Caco-2 (cell line): ENCODE measurements at places on chromosomes 7 and 10.
A peak's percentile ranks its signal among the peaks of the same experiment; 100 is the strongest.

- DNase-seq, result no peak
Measured at GRCh38 chr7:93535616-93536015, 38.9 kb downstream of the CALCR start.

DNA sequence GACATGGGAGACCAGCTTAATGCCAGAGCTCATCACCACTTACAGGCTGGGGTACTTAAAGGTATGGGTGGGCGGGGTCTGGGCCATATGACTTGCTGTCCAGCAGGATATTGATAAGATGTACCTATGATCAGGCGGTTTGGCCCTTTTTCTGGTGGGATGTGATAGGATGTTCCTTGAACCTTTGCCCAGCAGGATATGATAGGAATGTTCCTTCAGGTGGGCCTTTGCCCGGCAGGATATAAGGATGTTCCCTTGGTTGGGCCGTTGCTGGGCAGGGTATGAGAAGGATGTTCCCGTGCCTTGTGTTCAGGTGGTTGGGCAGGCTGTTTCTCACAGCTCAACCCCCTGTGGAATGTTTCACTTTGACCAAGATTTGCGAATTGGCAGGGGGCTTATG is 187.2 kb upstream of the CXCL12 start:
- DNase-seq, result no peak

DNA sequence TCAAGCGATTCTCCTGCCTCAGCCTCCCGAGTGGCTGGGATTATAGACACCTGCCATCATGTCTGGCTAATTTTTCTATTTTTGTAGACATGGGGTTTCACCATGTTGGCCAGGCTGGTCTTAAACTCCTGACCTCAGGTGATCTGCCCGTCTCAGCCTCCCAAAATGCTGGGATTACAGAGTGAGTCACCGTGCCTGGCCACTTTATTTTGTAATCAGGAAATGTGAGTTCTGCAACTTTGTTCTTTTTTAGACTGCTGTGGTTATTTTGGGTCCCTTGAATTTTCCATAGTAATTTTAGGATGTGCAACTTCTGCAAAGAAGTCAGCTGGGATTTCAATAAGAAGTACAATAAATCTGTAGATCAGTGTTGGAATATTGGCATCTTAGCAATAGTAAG is 96.8 kb downstream of the CYTH3 start:
- no peak for DNase-seq

DNA sequence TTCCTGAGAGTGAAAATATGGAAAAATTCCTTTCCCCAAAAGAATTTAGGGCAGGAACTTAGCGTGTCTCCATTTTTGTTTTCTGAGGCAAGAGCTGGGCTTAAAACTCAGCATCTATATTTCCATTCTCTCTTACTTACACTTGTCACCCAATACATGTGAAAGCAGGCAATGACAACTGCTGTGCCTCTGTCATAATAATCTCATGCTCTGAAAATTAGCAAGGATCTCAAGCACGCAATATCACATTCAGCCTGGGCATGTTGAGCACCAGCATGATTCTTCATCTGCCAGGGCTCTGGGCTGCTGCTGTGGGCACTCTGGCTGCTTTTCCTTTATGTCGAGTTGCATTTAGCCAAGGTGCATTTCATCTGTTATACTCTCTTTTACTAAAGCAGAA is 255.5 kb downstream of the SNX10 start:
- no peak for DNase-seq

- no peak for DNase-seq
Measured at GRCh38 chr10:15545884-15546283, 173.8 kb downstream of the ITGA8 start.

- DNase-seq, result no peak
Measured at GRCh38 chr7:148173369-148173768, 417.2 kb upstream of the C7orf33 start.

GRCh38 chr10:76301950-76302349 is 870.5 kb downstream of the LRMDA start:
- DNase-seq, result peak; percentile 37

GRCh38 chr7:129110258-129110981 is 34.1 kb upstream of the TSPAN33 start:
- no peak for DNase-seq

GRCh38 chr7:138876326-138876725 is 78.3 kb upstream of the ATP6V0A4 start:
- DNase-seq, result no peak

GRCh38 chr10:61633665-61634064 is 29.1 kb upstream of the CABCOCO1 start:
- DNase-seq, result no peak

DNA sequence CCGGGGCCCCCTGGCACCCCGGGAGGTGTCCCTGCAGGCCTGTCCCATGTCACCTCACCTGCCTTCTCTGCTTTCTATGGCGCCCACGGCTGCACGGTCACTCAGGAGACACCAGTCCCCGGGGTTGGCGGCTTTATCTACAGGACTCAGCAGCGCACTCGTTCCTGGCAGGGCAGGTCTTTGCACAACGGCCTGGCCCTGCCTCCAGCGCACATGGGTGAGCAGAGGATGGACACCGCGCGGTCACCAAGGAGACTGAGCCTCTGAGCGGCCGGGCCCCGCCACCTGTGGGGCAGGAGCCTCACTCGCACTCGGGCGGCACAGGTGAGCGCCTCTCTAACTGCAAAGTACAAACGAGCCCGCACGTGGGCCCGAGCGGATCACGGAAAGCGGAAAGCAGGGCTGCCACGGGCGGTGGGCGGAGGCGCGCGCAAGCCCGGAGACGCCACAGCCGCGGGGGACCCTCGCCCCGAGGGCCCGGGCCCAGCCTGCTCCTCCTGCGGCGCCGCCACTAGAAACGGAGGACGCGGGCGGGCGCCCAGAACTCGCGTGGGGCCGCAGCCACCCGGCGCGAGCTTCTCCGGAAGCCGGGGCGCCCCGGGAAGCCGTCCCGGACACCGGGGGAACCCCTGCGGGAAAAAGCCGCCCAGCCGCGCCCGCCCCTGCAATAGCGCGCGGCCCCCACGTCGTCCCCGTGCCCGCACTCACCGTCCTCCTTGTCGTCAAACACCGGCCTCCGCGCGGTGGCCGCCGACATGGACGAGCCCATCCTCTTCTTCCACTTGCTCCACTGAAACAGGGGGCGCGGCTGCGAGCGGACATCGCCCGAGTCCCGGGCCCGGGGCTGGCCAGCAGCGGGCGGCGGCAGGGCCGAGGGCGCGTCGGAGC is 642 bp downstream of the STK32C start:
- DNase-seq, result peak; percentile 80

- DNase-seq, result no peak
Measured at GRCh38 chr7:83835424-83835823, 186.5 kb upstream of the SEMA3E start.

DNA sequence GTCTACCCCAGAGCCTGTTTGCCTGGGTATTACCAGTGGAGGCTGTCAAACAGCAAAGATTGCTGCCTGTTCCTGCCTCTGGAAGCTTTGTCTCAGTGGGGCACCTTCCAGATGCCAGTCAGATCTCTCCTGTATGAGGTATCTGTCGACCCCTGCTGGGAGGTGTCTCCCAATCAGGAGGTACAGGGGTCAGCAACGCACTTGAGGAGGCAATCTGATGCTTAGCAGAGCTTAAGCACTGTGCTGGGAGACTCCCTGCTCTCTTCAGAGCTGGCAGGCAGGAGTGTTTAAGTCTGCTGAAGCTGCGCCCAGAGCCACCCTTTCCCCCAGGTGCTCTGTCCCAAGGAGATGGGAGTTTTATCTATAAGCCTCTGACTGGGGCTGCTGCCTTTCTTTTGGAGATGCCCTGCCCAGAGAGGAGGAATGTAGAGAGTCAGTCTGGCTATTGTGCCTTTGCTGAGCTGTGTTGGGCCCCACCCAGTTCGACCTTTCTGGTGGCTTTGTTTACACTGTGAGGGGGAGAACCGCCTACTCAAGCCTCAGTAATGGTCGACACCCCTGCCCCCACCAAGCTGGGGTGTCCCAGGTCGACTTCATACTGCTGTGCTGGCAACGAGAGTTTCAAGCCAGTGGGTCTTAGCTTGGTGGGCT is 62.2 kb downstream of the PPP1R9A start:
- DNase-seq, result peak; percentile 33

DNA sequence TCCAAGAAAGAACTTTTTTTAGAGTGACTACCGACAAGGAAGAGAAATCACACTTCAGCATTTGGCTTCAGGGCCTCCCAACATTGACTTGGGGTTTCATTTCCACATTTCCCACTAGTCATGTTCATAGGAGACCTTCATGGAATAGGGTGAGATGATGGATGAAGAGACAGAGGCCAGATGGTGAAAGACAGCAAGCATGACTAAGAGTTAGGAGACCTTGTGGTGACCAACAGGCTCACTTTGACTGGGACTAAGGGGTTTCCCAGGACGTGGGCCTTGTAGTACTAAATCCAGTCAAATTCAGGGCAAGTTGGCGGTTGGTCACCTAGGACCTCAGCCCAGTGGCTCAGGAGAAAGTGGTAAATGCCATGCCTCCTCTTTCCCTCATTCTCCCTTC is 3.0 kb upstream of the GIMAP5 start:
- DNase-seq, result no peak

DNA sequence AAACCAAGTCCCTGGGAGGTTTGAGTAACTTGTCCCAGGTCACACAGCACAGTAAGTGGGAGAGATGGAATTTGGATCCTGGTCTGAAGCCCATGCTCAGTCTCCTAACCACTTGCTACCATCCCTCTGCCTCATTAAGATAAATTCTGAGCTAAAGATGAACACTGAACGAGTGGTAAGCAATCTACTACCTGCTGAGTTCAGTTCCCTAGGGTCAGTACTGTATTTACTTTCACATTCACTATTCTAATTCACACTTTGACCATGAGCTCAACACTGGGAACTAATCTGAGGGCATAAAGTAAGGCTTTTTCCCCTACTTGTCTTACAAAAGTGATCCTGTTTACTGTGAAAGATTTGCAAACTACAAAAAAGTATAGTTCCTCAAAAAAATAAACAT is 2.4 kb downstream of the UROS start:
- DNase-seq, result no peak

DNA sequence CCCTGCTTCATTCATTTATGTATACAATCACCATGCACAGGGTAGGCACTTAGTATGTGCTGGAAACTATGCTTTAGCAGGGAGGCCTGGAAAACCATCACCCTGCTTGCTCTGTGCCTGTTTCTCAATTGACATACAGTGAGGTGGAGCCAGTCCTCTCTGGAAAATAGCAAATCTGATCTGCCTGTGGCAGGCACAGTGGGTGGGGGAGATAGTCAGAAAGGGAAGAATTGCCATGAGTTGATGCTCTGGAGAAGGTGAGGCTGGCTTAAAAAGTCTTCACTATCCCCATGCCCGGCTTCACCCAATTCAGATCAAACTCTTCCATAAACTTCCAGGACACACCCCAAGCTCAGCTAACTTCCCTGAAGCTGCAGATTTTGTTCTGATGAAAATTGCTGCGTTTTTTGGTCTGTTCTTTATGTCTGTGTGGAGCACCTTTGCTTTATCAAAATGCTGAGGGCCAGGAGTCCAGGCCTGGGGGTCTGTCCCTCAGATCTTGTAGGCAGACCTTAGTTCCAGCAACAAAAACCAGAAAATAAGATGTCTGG is 84.8 kb downstream of the ANK3 start:
- DNase-seq, result no peak

- no peak for DNase-seq
Measured at GRCh38 chr7:74064696-74065095, 18.9 kb upstream of the LIMK1 start.

GRCh38 chr7:90250601-90251303 is 5.8 kb downstream of the CFAP69 start:
- DNase-seq, result no peak

DNA sequence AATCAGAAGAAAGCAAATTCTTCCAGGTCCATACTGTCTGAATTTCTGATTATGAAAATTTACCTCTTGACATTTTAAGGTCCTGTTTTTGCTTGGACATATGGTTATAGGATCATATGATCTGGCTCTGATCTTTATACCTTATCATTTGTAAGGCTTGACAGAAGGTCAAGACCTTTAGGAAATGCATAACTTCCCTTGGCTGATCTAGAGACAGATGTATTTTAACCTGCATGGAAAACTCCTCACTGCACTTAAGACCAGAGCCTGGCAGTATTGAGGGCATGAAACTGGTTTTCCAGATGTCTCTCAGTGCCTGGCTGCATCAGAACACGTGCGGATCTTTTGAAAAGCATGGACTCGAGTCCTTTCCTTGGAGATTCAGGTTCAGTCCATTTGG is 55.9 kb downstream of the TRRAP start:
- DNase-seq, result no peak

DNA sequence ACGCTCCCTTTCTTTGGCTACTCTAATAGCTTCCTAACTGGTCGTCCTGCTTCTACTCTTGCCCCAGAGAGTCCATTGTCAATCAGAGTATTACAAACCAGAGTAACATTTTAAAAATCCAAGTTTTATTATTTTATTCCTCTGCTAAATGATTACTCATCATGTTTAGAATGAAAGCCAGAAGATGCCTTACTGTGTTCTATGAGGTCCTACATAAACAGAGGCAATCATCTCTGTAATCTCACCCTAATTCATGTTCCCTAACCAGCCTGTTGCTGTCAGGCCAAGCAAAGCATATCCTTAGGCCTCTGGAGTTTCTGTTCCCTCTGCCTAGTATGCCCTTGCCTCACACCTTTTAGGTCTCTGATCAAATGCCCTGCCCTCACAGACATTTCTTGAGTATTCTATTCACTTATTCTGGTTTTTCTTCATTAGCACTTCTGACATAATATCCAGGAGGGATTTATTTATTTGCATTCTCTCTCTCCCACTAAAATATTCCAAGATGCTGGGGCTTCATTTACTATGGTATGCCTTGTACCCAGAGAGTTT is 497.5 kb downstream of the PHTF2 start:
- DNase-seq, result no peak

- DNase-seq, result peak; percentile 76
Measured at GRCh38 chr7:151110941-151111645, 24.8 kb downstream of the AGAP3 start.

- peak; percentile 36 for DNase-seq
Measured at GRCh38 chr7:42493436-42494198, 256.6 kb upstream of the GLI3 start.

DNA sequence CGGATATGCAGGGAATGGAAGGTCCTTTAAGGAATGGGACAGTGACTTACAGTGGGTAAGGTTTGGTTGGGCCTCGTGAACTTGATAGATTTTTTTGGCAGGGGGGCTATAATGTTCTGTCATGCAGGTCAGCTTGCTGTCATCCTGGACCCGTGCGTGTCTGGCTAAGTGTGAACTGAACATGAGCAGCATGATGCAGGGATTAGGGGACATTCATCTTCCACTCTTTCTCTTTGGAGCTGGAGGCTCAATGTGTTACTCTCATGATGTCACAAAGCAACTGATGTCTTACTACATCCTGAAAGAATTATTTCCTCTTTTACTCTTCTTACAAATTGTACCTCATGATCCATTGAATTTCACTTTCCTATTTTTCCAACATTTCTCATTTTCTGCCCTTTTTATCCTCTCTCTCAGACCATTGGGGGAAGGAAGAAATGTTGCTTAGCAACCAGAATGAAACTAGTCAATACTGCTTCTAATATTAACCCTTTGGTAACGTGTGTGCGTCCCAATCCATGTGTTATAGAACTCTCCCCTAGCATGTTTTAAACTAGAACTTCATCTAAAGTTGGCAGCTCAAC is 549.1 kb downstream of the LRMDA start:
- DNase-seq, result no peak
